ENCODE measurements at places on chromosomes 16 and 17.

DNA sequence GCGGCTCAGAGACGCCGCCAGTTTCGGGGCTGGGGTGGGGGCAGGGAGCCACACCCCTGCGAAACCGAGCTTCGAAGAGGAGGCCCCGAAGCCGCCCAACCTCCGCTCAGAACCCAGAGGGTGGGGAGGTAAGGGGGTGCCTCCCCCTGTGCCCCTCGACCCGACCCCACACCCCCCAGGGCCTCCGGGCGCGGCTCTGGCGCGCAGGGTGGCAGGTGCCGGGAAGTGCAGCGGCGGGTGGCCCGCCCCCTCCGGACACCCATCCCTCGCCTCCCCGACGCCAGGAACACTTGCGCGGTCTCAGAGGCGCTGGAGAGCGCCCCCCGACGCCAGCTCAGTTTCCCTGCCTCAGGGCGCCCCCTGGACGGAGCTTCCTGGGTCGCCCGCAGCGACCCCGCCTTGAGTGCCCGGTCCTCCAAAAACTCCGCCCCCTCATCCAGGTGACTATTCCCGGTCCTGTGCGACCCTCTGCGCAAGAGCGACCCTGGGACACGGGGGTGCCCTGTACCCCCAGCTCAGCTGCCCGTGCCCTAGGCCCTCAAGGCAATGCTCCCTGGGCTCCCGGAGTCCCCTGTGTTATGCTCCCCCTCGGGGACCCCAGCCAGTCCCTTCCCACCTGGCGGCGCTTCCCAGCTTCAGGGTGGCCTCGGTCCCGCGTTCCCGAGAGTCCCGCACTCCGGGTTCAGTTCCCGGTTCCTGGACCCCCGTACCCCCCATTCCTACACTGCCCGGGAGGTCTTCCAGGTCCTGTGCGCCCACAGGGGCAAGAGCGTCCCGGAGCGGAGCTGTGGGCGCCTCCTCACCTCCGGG lies 562 bp downstream of the PPL start:
- DNase-seq, result no peak

GRCh38 chr17:79465011-79465680 lies 145.7 kb downstream of the RBFOX3 start:
- DNase-seq, result no peak

- no peak for DNase-seq
Observed at GRCh38 chr16:83335076-83335475, 472.7 kb upstream of the HSBP1 start.

- no peak for DNase-seq
Observed at GRCh38 chr16:69285240-69285639, 25.9 kb upstream of the VPS4A start.

- DNase-seq, result no peak
Observed at GRCh38 chr16:55647343-55647742, 8.4 kb upstream of the SLC6A2 start.

DNA sequence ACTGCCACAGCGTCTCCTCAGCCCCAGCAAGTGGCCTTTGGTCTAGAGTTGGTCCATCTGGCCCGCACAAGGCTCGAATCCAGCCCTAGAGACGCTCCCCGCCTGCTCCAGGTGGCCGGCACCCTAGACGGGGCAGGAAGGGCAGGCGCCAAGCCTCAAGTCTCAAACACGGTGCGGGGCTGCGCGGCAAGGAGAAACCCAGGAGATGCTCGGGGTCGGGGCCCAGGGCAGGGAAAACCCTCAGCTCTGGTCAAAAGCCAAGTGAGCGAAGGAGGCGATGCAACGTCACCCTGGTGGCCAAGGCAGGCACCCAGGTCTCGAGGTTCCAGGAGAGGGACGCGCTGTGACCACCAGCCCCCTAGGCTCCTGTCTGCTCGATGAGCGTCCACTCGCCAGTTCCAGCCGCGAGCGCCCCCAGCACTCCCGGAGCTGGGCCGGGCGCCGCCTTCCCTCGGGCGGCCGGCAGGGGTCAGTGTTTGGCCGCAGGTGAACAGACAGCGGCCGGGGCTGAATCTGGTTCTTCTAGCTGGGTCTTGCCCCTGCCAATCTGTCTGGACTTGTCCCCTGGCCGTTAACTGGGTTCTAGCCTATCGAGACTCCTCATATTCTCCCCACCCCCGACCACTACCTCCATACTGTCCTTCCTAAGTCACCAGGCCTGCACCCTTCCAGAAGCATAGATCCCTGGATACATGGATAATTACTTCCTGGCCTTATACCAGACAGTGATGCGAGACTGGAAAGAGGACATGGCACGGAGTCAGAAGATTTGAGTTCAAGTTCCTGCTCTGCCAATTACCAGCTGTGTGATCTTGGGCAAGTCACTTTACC lies 44.0 kb downstream of the PRAC1 start:
- peak; percentile 21 for DNase-seq

DNA sequence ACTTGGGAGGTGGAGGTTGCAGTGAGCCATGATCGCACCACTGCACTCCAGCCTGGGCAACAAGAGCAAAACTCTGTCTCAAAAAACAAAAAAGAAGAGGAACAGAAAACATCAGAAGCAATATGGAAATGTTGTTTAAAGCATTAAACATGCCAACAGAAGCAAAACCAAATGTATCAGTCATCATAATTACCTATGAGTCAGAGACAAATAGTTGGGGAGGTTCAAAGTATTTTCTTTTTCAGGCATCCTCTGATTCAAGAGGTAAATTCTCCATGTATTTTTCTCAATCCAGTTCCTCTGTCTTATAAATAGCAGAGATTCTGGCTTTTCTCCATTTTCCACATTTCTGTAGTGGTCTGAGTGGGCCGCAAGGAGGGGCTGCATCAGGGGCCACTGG lies 2.1 kb upstream of the TM4SF5 start:
- no peak for DNase-seq

GRCh38 chr17:60079401-60080243 lies 901 bp upstream of the HEATR6 start:
- DNase-seq, result no peak

Data from stimulated activated CD8-positive, alpha-beta memory T cell treated with anti-CD3 and anti-CD28 coated beads, Interleukin-4, amount 100 ng/mL, for 4 hours (primary cell).